T follicular helper cell (primary cell): ENCODE measurements at places on chromosomes 3 and 15.

DNA sequence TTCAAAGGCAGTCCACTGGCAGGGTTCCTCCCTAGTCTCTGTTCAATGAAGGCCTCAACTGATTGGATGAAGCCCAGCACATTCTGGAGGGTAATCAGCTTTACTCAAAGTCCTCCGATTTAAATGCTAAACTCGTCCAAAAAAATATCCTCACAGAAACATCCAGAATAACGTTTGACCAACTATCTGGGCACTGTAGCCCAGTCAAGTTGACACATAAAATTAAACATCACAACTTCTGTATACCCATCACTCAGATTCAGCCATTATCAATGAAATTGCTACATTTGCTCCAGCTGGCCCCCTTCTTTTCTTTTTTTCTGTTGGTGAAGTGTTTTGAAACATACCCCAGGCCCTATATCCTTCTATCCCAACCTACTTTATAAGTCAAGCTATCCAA is 64.5 kb upstream of the WNT5A start:
- no peak for DNase-seq

DNA sequence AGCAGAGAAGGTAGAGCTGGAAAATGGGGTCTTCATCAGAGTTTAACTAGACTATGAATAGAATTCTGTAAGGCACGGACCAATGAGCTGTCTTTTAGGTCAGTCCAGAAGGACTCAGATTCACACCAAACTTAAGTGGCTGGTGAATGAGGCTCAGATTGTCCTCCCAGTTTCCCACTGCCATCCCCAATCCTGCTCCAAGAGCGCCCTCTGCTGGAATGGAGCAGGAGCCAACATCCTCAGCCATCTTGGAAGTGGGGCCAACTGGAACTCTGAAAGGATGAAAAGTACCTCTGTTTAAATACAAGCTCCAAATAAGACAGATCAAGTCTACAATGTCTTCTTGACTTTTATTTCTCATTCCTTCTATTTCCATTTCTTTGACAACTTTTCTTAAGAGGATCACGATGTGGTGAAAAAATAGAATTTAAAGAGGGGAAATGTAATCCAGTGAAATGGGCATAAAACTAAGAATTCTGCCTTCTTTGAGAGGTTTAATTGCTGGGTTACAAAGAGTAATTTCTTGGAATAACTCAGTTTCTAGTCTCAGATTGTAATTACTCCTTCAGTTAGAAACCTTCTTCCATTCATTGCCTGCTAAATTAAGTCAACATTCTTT is 217.1 kb upstream of the TPRG1 start:
- peak; percentile 61 for DNase-seq

DNA sequence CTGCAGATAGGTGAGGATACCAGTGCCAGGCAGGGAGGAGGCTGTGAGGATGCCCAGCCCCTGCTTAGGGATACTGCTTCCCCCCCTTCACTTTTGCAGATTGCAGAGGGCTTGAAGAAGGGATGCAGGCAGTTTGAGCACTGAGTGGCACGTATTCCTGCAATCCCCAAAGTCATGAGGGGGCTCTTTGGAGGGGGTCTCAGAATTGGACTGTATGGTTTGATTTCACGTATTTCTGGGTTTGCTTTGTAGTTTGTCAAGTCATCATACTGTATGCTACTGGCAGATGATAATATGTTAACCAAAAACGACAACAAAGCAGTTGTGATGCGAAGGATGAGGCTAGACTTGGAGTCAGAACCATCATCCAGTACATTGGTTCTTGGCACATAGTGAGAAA is 28.1 kb downstream of the CHST14 start:
- no peak for DNase-seq

- DNase-seq = no peak
These were observed 55.6 kb downstream of the MECOM start for GRCh38 chr3:169607949-169608348.

DNA sequence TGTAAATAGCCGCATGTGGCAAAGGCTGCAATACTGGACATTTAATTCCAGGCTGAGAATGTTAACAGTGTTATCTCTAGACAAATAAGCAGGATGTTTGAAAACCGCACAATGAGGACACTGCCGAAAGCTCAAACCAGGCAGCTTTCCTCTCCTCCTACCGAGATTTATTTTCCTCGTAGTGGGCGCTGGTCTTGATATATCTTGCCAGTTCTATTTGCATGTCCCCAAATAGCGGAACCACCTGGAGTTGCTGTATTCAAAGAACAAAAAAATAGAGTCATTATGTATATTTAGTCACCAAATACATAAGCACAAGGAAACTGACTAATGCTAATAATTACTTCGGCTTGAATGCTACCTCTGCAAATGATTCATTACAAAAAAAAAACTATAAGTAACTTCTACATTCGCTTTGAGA is 46.5 kb downstream of the CYFIP1 start:
- DNase-seq = no peak

DNA sequence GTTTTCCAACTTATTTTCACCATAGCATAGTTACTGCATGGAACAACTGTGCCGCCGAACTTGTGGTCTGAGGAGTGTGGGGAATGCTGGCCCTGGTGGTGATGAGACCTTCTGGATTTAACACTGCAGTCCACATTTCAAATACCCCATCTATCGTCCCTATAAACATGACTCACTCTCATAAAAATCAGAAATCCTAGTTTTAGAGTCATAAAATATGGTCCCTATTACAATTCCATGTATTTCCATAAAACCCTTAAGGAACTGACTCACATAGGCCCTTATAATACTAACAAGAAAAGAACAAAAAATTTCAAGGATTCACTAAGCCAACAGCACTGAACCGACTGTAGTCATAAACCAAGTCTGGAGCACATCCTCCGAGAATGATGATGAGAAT is 147.2 kb downstream of the FOXP1 start:
- DNase-seq = no peak

GRCh38 chr3:65401359-65402305 is 637.1 kb downstream of the MAGI1 start:
- DNase-seq = no peak

DNA sequence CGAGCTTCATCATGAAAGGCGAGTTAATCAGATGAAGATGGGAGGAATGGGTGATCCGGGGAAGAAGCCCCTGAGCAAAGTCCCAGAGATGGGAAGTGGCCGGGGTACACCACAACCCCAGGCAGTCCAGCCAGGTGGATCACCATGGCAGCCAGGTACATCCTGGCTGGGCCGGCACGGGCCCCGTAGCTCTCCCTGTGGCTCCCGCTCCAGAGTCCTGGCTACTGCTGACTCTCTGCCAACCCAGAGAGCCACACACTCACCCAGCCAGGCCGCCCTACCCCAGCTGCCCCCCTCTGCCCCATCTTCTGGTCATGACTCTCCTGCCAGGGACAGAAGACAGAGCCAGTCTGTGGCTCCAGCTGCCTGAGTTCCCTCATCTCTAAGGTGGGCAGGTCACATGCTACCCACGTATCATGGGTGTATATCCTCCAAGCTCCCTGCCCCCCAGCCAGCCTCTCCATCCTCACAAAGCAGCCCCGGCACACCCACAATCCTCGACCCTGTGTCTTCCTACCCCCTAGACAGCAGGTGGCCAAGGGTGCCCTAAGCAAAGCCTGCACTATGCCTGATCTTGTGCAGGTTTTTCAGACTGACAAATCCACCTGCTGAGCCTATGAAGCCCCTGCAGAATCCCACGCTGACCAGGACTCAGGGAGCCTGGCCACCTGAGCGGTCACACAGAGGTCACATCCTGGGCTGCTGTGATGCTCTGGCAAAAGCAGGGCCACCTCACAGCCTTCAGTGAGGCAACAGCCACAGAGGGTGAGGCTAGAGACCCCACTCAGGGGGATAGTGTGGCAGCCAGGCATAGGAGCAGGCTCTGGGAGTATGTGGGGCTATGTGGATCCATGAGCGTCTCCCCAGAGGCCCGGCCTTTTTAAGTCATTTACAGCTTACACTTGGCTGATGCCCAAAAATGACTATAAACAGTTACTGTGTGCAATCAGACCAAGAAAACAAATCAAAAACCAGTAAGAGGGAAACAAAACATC is 13.2 kb downstream of the XXYLT1 start:
- DNase-seq = no peak

DNA sequence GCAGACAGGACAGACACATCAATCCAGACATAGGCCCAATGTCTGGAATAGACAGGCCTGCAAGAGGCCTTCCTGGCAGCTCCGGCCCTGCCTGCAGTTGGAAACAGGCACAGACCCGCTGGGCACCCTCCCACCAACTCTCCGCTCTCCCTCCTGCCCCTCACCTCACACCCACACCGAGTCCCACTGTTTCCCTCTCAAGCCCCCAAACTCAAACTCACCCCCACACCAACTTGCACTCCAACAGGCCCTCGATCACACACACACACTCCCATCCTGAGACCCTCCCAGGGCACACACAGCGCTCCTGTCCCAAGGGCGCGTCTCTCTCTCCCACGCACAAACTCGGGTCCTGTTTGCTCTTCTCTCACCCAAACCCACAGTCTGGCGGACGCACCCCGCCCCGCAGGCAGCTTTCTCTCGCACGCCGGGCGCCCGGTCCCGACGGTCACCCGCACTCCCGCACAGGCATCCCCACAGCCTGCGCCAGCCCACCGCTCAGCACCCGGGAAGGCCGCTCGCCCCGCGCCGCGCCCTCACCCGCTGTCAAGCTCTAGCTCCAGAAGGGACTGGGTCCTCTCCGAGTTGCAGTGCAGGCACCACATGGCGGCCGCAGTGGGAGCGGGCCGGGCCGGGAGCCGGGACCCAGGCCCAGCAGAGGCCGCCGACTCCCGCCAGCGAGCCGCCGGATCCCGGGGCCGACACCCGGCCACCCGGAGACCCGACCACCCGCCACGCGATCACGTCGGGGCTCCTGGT is 106.2 kb downstream of the IQSEC1 start:
- no peak for DNase-seq

GRCh38 chr3:156620260-156620659 is 54.1 kb upstream of the TIPARP start:
- DNase-seq = no peak

DNA sequence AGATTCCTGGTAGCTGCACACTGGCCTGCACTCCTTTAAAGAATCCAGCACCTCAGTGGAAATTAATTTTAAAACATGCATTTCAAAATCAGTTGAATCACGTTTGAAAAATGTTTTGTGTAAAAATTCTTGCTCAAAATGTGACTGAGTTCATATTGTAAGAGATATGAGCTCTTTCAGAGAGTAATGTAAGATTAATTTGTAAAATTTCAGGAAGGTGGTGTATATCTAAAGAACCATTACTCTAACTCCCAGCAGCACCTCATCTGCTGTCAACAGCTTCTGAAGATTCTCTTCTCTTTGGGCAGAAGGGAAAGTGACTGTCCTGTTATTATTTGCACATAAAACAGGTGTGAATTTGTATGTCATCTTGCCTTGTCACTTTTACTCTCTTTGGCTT is 97.5 kb upstream of the PLXNA1 start:
- no peak for DNase-seq

DNA sequence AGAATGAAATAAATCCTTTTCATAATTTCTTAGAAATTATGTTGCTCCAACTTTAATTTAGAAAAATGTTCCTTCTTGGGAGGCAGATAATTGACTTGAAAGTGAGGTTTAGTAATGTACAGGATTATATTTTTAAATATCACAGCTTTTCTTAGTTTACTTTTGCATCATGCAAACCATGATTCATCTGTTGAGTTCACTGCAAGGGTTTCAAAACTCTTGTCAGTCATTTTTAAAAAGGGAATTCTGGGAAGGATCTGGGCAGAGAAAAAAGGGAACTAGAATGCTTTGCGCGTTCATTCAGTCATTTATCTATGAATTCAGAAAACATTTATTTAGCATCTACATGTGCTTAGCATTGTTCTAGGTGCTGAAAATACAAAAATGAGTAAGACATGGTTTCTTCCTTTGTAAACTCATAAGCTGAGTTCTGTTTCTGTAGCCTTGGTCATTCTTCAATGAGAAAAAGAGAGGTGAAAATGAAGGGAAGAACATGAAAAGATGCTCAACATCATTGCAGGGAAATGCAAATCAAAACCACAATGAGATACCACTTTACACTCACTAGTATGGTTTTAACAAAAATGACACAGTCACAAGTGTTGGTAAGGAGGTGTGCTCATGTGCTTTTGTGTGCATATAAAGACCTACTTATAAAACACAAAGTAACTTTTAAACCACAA is 209.1 kb downstream of the NR1D2 start:
- DNase-seq = no peak

DNA sequence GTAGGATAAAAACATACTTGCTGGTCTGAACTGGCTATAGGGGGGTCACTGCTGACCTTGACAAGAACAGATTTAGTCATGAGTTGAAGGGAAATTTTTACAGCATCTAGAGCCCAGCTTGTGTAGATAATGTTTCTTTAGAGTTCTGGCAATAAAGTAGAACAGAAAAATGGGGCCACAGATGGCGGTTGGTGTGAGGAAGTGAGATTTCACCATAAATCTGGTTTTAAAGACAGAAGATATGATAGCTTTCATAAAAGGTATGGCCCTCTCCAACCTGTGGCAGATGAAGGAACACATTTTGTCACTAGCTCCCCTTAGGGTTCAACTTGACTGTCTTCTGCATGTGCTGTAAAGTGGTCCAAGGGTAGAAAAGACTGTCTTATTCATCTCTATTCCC is 24.3 kb upstream of the IMPDH2 start:
- no peak for DNase-seq

DNA sequence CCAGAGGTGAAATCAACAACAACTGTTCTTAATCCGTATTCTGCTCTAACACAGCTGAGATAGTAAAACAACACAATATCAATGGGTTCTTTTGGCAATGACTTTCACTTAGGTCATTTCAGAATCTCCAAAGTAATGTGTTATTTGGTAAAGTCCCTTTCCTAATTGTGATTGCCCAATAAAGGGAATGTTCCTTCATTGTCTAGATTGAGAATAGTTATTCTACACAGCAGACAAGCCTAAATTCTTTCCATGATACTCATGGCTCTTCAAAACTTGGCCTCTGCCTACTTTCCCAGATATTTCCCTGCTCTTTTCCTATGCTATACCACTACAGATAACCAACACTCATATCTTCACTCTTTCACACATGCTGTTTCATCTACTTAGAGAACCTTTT is 219.8 kb downstream of the FMN1 start:
- DNase-seq = no peak

GRCh38 chr3:40237159-40237558 is 72.3 kb upstream of the EIF1B start:
- DNase-seq = no peak

- DNase-seq = no peak
These were observed 36.4 kb downstream of the RFTN1 start for GRCh38 chr3:16477056-16477455.

DNA sequence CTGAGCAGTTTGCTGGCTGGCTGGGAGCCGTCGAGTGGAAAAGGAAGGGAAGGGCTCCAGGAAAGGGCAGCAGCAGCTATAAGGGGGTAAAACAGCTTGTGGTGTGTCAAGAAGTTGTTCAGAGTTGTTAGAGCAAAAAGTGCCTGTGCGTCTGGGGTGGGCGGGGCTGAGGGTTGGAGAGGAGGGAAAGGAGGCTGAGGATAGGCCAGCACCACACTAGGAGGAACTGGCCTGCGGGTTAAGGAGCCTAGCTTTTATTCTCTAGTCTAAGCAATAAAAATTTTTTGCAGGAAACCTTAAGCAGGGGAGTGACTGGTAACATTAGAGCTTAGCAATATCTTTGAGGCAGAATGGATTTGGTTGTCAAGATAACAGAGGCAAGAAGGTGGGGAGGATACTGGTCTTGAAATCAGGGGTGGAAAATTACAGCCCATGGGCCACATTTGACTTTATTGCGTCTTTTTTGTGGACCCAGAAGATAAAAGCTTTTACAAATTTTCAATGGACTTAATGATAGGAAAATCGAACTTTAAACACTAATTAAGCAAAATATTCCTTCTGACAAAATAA is 134.5 kb upstream of the AADACL2 start:
- no peak for DNase-seq

GRCh38 chr3:171266034-171266739 is 194.0 kb downstream of the TNIK start:
- no peak for DNase-seq
